ENCODE measurements at places on chromosomes 6 and 20. TPM values are rescaled to one million over a fixed set of nuclear protein-coding genes. Genes with fewer than 3 reads are reported as not detected.

DNA sequence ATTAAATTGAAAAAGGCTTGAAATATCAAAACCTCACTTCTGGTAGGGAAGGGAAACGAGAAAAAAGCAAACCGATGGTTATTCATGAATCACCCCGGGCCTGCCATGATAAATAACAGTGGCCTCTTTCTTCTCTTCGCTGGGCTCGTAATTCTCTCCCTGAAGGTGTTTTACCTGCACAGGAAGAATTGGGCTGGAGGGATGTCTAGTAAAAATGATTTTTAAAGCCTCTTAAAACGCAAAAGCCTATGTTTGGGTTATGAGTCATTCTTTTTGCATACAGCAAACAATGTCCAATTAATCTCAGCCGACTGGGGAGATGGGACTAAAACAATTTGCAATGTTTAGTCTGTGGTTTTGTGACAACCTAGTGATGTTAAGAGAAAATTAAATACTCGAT lies 16.8 kb downstream of the LINC00237 start:
- DNase-seq, result no peak

DNA sequence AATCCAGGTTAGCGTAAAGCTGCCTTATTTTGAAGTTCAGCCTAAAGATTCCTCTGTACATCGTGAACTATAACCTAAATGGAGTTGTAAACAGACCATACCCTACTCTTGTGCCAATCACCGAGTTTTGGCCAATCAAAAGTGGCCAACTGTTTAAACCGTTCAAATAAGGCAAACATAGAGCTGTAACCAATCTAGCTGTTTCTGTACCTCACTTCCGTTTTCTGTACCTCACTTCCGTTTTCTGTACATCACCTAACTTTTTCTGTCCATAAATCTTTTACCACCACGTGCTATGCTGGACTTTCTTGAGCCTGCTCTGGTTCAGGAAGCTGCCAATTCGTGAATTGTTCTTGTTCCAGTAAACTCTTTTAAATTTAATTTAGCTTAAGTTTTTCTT lies 39.7 kb downstream of the LBP start:
- DNase-seq, result no peak

Gene HLA-DRB1
- 9.4 TPM for polyA plus RNA-seq

DNA sequence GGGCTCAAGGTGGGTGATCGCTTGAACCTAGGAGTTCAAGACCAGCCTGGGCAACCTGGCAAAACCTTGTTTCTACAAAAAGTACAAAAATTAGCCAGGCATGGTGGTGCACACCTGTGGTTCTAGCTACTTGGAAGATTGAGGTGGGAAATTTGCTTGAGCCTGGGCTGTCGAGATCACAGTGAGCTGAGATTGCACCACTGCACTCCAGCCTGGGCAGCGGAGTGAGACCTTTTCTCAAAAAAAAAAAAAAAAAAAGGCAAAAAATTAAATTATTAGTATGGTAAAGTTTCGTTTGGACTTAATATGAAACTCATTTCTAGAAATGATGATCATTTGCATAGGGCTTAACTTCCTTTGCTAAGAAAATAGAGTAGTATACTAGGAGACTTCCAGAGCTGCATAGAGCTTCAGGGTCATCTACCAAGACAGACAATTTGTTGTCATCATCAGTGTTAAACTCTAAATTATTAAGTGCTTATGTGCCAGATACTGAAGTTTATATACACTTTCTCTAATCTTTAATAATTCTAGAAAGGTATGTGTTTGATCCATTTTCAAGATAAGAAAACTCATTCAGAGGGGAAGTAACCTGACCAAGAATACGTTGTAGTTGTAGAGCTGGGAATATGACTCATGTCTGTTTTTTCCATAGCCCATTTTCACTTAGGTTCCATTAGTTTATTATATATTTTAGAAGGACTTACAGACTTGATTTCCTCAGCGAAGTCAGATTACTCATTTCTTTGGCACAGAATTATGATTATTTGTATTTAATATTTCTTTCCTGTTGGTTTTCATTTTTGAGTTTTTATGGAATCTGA lies 84.5 kb downstream of the SLC16A10 start:
- no peak for DNase-seq

Gene UFL1
- 28.4 TPM for polyA plus RNA-seq

Gene HCK
- 3.5 TPM for polyA plus RNA-seq

Gene SLPI
- not detected for polyA plus RNA-seq

Gene FAM217A
- polyA plus RNA-seq, result 0.96 TPM

DNA sequence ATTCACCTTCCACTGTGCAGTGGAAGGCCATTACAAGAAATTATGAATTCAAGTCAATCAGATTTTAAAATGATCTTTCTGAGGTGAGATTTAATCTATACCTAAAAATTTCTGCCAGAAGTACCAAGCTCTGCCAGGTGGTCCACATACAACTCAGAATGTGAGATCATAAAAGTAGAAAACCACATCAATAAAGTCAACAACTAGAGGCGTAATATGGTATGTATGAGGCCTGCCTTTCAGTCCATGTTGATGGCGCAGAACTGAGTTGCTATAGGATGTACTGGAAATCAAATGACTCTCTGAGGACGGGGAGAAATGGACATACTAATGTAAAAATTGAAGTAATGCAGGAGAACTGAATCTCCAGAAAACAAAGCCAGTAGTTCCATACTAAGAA lies 163.8 kb upstream of the FBXL4 start:
- no peak for DNase-seq

Gene CRYBG1
- 2.0 TPM for polyA plus RNA-seq

- no peak for DNase-seq
These were observed 62.2 kb upstream of the SLC22A16 start for GRCh38 chr6:110538416-110539160.

Gene TCP11
- polyA plus RNA-seq, result 0.27 TPM

- no peak for DNase-seq
These were observed 3.5 kb upstream of the SNAI1 start for GRCh38 chr20:49979030-49979832.

Gene FOXF2
- polyA plus RNA-seq, result 0.92 TPM

DNA sequence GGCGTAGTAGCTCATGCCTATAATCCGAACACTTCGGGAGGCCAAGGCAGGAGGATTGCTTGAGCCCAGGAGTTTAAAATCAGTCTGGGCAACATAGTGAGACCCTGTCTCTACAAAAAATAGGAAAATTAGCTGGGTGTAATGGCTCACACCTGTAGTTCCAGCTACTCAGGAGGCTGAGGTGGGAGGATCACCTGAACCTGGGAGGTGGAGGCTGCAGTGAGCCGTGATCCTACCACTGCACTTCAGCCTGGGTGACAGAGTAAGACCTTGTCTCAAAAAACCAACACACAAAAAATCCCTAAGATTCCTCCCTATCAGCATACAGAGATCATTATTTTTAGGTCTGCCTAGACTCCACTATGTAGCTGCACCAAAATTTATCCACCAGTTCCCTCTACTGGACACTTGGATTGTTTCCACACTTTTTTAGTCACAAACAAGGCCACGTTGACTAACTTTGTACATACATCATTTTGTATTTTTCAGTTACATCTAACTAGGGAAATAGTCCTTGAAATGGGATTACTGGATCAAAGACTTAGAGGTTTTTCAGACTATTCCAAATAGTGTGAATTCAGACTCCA lies 3.6 kb upstream of the PHF1 start:
- no peak for DNase-seq

- no peak for DNase-seq
These were observed 26.8 kb downstream of the TUBB2B start for GRCh38 chr6:3200682-3201081.

DNA sequence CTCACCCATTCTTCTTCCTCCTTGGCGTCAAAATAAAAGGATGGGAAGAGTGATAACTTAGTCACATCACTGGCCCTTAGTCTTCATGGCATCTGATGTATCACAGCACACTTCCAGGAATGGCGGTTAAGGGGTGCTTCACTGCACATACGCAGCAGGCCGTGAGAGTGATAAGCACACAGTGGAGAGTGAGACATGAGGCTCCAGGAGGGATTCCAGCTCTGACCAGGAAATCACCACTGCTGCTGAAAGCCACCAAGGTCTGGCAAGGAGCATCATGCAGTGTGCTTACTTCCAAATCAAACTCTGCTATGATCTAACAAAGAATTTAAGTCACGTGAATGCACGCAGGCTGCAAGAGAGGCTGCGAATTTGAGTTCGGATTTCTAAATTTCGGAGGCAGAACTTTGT lies 62.4 kb downstream of the ARID1B start:
- no peak for DNase-seq

Gene LKAAEAR1
- 0.18 TPM for polyA plus RNA-seq

Gene FNDC11
- polyA plus RNA-seq, result 0.13 TPM

Gene SLC17A2
- polyA plus RNA-seq, result not detected

- DNase-seq, result peak; percentile 98
These were observed 34.7 kb upstream of the LAMA4 start for GRCh38 chr6:112289038-112289566.

DNA sequence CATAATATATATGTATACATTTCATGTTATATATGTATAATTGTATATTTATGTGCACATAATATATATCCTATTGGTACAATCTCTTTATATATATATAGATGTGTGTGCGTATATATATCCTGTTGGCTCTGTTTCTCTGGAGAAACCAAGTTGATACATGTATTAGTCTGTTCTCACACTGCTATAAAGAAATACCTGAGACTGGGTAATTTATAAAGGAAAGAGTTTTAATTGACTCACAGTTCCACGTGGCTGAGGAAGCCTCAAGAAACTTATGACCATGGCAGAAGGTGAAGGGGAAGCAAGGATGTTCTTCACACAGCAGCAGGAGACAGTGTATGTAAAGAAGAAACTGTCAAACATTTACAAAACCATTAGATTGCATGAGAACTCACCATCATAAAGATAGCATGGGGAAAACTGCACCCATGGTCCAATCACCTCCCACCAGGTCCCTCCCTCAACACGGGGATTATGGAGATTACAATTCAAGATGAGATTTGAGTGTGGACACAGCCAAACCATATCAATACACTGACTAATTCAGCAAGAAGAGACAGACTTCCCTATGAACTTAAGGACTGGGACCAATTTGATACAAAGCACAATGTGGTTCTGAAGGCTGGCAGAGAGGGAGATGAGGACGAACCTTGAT lies 14.0 kb downstream of the CST3 start:
- no peak for DNase-seq

Gene STMND1
- polyA plus RNA-seq, result 0.34 TPM

DNA sequence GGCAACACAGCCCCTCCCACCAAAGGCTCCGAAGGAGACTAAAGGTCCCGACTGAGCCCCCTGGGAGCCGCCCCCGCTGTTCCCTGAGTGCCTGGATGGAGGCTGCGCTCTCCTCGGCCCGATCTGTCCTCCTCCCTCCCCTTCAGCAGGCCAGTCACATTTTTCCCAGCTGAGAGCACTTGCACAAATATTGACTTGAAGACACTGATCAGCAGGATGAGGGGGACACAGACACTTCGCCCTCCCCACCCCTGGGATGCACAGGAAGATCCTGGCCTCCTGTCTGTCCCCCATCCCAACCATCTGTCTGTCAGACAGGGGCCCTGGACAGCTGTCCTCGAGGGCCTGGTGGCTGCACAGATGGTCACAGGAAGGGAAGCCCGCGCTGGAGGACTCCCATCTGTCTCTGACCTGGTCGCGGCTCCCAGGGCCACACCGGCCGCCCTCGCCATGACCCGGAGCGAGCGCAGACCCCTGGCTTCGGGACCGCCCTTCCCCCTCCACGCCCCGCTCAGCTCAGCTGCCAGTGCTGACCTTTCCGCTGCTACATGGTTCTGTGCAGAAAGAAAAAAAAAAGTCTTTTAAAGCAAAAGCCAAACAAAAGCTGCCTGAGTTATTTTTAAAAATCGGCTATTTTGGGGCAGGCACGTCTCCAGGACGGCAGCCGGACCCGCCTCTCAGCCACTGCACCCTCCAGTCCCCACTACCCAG lies 11.1 kb downstream of the LAMA5 start:
- no peak for DNase-seq

DNA sequence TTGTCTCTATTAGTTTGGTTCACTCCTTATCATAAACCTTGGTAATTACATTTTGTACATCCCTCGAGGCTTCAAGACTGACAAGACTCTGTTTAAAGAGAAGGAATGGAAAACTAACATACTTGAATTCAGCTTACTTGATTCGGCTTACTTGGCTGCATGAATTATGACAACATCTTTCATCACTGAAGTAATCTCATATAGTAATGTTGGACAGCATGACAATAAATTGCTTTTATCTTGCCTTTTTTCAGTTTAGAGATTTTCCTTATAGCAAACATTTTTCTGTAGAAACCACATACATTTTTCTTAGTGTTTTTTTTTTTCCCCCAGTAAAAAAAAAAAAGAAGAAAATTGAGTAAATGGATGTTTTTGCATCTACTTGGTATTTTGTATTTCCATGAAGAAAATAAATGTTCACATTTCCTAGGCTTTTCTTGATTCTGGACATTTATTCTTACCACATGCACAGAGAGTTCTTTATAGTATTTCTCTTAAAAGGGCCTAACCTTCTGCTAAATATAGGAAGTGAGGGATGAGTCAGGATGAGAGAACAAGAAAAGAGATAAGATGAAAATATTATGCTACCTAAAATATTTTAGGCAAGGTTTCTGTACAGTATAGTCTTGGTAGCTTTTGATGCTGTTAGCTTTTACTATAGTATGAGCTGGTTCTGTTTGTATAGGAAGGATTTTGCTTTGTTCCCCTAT lies 101.0 kb upstream of the HDGFL1 start:
- no peak for DNase-seq

- peak; percentile 25 for DNase-seq
These were observed at the start of gene HDDC2 for GRCh38 chr6:125301435-125302391. Gene HDDC2, minus strand, starts transcription at chr6:125301967. Its CDS starts 35 bp downstream, at chr6:125301932.

GRCh38 chr20:4840801-4841200 lies 119.1 kb downstream of the PRND start:
- no peak for DNase-seq

GRCh38 chr6:132122871-132123270 lies 171.7 kb upstream of the CCN2 start:
- DNase-seq, result no peak

GRCh38 chr6:119184008-119184648 lies 105.7 kb upstream of the FAM184A start:
- DNase-seq, result no peak

Gene GGT7
- polyA plus RNA-seq, result 20.5 TPM

Gene RIMS4
- 7.6 TPM for polyA plus RNA-seq

- no peak for DNase-seq
These were observed 393.7 kb downstream of the ZFAND3 start for GRCh38 chr6:38213251-38213658.

- DNase-seq, result no peak
These were observed 49.3 kb downstream of the LYRM4 start for GRCh38 chr6:5211492-5211891.

Gene COL9A1
- polyA plus RNA-seq, result 6.1 TPM

Gene MOCS1
- polyA plus RNA-seq, result 9.2 TPM

DNA sequence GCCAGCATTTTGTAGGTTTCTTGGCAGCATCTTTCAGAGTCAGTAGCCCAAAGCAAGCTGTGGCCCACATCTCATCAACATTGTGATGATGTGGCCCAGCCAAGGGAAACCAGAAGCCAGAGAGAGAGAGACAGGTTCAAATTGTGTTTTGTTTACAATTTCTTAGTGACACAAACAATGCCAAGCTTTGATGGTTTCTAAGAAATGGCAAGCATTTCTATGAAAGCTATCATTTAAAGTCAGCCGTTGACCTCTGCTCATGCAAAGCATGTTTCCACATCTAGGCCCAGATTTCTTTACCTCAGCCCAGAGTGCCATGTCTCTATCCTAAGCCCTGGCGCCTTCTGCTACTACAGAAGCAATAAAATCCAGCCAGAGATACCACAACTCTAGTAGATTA lies 32.9 kb downstream of the GCM1 start:
- DNase-seq, result no peak

GRCh38 chr6:111618407-111618806 lies 12.7 kb upstream of the TRAF3IP2 start:
- no peak for DNase-seq

- no peak for DNase-seq
These were observed 648.4 kb upstream of the MARCKS start for GRCh38 chr6:113208726-113209125.

Gene CDH4
- 1.2 TPM for polyA plus RNA-seq

Gene EPHA7
- 8.1 TPM for polyA plus RNA-seq

Gene C6orf15
- polyA plus RNA-seq, result not detected

Measured in forelimb muscle (tissue), 1 donor.